ENCODE measurements at places on chromosomes 4 and X.

DNA sequence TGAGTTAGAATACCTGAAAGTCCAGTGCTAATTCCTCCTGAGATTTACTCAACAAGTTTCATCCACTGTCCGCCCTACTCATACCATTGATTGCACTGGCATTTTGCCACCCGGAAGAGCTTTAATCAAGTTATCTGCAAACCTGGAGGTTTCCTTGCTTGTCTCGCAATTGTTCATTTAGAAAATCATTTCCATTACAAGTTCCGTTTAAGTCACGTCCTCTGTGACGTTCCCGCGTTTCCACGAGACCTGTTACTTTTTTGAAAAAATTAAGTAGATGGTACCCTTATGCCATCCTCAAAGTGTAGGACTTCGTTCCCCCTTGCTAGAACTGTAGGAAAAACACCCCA is 761 bp upstream of the FRYL start:
- no peak for DNase-seq

DNA sequence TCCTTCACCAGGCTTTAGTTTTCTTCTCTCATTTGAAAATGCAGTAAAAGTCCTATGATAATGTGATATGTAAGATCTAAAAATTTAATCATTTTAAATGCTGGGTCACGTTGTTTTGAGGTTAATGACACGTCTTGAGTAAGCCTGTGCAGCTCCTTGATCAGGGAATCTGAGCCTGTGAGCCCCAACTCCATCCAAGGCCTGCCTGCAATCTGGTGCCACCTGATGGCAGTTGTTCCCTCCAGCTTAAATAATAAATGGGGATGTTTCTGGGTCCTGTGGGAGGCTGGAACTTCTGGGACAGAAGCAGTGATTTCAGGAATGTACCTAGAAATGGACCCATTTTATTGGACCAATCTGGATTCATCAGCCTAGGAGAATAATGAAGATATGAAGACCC is 455.4 kb upstream of the ADGRL3 start:
- no peak for DNase-seq

GRCh38 chr4:90219822-90220221 is 92.6 kb downstream of the CCSER1 start:
- no peak for DNase-seq

DNA sequence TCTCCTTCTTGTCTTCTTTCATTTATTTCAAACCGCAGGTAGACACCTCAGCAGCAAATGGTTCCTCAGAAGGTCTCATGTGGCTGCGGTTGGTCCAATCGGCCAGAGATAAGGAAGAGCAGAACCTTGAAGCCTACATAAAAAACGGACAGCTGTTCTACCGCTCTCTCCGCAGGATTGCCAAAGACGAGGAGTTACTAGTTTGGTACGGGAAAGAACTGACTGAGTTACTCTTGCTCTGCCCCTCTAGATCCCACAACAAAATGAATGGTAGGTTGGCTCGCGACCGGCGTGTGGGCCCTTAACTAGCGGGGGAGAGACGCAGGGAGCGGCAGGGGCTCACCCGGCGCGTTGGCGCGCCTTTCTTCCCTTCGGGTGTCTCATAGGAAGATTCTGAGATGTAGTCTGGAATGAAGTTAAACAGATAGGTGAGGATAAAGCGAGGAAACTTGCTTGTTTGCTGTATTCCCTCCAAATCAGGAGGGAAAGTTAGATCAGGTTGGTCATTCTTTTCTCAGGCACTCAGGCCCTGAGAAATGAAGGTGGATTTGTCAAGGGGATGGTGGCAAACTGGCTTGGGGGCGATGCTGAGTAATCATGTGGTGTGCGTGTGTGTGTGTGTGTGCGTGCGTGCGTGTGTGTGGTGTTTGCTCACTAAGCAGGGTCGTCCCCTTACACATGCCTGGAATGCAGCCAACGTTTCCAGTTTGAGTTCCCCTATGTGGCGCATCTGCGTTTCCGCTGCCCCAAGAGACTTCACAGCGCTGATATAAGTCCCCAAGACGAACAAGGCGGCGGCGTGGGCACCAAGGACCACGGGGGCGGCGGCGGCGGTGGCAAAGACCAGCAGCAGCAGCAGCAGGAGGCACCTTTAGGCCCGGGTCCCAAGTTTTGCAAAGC is 4.2 kb downstream of the PRDM8 start:
- DNase-seq = no peak

- DNase-seq = no peak
Observed at GRCh38 chr4:102734591-102735385, 26.0 kb downstream of the MANBA start.

GRCh38 chr4:168540086-168540485 is 43.2 kb downstream of the PALLD start:
- DNase-seq = no peak

- DNase-seq = no peak
Observed at GRCh38 chrX:57930051-57930450, 19.8 kb upstream of the ZXDA start.

DNA sequence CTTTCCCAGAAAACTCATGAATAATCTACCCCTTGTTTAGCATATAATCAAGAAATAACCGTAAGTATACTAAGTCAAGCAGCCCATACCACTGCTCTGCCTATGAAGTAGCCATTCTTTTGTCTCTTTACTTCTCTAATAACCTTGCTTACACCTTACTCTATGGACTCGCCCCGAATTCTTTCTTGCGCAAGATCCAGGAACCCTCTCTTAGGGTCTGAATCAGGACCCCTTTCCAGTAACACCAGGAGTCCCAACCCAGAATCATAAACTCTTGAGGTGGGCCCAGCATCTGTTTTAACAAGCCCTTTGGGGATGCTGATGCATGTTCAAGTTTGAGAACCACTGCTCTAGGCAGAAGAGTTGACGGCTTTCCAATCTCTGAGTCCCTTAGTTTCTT is 119.6 kb downstream of the BEND2 start:
- DNase-seq = no peak

DNA sequence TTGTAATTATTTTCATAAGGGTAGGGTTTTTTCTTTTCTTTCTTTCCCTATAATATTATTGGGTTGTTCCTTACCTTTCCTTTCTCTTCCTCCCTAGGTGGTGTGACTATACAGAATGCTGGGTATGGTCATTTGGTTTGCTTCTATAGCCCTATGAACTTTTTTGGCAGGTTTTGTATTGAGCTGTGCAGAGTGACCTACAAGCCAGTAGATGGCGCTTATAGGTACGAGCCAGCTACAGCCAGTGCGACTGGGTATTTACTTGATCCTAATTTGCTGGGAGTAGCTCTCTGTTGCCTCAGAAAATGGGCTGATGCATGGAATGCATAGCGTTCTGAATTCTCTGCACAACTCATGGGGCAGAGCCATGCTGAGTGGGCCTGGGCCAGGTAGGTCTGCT is 423.3 kb downstream of the MAGEE1 start:
- no peak for DNase-seq

- no peak for DNase-seq
Observed at GRCh38 chr4:100870940-100871772, 353.3 kb upstream of the EMCN start.

DNA sequence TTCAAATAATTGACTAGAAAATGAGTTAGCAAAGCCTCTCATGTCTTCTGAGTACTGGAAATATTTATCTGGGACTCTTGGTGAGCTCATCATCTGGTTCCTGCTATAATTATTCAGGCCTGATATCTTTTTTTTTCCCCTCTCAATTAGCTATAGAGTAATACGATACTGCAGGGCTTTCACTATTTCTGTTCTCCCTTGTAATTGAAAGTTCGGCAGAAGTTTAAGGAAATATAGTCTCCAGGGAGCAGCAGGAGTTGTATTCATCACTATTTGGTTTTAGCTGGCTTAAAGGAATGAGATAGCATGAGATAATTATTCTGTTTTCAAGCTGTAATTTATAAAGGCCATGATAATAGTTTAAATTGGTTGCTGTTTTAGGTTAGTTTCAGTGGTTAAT is 378.6 kb upstream of the EPHA5 start:
- DNase-seq = no peak

- DNase-seq = no peak
Observed at GRCh38 chr4:56301997-56302496, 85.2 kb downstream of the AASDH start.

DNA sequence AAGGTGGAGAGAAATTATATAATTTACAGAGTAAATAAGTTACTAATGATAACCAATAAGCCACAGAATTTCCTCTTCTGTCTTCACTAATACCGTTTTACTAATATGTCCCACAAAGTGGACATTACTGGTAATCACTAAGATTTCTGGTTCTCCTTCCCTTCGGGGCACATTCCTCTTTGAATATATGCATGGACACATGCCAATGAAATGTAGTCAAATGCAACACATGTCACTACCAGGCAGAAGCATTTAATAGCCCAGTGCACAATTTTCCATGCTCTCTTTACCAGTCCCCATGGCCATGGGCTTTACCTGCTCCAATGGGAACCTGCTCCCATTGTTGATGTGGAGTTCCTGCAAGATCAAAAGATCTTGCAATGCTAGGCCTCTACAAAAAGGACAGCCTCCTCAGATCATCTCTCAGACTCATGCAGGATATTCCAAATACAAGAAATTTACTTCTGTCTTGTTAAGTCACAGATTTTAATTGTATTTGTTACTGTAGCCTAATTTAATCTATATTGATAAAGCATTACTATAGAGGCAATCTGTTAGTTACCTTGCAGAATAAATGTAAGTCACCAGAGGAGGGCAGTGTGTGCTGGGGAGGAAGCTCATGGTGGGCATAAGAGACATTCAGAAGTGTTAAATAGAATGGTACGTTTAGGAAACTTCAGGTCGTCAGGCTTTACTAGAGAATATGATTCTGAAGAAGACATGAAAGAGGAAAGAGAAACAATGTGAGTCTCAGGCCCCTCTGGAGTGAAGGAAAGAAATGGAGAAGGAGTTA is 37.1 kb upstream of the INPP4B start:
- no peak for DNase-seq

GRCh38 chr4:76540486-76540885 is 105.5 kb downstream of the SHROOM3 start:
- DNase-seq = no peak

DNA sequence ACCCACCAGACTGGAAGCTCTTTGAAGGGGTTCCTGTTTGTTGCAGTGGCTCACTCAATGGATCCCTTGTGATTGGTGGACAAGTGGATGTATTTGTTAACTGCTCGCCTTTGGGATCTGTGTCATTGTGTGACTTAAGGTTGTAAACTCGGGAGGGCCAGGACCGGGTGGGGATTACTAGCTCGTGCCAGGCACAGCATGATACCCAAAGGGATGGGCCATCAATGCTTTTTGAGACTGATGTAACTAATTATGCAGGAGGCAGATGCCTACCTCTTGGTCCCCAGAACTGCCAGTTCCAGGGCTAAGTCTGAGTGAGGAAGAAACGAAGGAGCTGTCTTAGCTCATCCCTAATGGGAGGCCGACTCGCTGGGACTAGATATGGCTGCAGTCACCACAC is 27.7 kb downstream of the UTP14A start:
- no peak for DNase-seq

DNA sequence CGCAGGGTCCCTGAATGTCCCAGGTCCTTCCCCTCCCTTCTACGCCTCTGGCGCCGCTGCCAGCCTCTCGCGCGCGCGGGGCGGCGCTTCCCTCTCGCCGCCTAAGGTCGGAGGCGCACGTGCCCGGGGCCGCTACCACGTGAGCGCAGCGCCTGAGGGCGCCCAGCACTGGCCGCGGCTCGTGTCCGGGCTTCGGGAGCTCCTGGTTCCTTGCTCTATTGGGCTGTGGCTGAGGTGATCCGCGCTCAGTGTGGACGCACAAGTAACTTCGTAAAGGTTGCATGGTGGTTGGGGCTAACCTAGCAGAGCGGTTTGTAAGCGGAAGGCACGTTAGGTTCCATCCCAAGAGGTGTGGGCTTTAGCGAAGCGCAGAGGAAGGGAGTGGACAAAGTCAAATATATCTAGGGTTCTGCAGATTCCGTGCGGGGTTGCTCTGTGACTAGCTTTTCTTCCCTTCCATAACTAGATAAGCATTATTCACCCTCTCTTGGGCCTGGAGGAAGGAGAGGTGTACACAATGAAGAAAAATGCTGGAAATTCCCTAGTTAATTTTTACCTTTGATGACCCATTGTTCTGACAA is 1.8 kb downstream of the TLL1 start:
- DNase-seq = no peak

DNA sequence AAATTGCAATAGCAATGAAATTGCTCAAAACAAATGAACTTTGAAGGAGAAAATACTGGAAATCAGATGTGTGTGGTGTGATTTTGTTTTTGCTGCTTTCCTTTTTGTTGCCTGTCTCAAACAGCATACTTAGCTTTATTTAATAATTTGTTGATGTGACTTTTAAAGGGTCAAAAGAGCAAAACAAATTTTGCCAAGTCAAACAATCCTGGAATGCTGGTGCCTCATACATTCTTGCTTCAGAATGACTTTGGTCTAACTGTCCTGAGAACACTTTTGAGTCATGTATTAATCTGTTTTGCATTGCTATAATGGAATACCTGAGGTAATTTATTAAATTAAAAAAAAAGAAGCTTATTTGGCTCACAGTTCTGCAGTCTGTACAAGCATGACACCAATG is 3.4 kb downstream of the PF4V1 start:
- DNase-seq = no peak

DNA sequence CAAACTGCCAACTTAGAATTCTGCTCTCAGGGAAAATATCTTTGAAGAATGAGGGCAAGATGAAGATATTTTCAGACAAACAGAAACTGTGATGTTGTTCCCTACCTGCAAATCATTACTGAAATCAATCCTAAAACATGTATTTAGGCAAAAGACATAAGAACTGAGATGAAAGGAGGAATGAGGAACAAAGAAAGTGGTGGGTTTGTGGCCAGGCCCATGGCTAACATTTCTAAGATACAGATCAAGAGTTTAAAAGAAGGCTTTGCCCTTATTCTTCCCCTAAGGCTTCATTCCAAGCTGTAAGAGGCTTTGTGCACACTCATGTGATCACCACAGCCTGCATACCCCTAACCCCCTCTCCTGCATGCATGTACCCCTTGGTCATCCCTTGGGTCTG is 46.5 kb downstream of the ADGRG2 start:
- no peak for DNase-seq

DNA sequence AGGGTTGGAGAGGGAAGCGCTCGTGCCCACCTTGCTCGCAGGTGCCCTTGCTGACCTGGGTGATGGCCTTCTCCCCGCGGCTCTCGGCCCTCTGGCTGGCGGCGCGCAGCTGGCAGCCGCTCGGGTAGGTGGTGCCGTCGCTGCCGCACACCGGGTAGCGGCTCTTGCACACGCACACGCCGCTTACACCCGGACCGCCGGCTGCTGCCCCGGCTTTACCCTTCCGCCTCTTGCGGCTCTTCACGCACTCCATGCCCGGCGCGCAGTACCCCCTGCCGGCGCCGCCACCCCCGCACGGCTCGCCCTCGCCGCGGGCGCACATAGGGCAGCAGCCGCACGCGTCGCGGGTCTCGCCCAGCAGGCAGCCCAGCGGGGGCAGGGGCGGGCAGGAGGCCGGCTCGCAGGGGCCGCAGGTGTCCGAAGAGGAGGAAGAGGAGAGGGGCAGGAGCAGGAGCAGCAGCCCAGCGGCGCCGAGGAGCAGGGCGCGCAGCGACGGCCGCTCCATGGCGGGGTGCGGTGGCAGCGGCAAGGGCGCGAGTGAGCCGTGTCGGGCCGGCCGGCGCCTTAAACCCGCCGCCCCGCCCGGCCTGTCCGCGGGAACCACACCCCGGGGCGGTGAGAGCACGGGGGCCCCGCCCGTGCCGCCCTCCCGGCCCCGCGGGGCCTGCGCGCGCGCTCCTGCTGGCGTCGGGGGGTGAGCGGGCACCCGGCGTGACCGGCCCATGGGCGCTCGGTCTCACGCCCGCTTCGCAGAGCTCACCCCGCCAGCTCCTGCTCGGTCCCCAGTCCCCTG is at the start of gene IGFBP7:
IGFBP7 (minus strand) TSS at position 539 of the 793 bp plus-strand sequence; CDS start at position 505, 34 bp downstream.
- DNase-seq = no peak

Data from NCI-H1436 treated with DMSO at 0.1 percent for 48 hours (cell line).